Activated CD4-positive, alpha-beta T cell treated with anti-CD3 and anti-CD28 coated beads, Interleukin-2, amount 50 U/mL, for 24 hours (primary cell): ENCODE measurements at places on chromosomes 13 and 19.

DNA sequence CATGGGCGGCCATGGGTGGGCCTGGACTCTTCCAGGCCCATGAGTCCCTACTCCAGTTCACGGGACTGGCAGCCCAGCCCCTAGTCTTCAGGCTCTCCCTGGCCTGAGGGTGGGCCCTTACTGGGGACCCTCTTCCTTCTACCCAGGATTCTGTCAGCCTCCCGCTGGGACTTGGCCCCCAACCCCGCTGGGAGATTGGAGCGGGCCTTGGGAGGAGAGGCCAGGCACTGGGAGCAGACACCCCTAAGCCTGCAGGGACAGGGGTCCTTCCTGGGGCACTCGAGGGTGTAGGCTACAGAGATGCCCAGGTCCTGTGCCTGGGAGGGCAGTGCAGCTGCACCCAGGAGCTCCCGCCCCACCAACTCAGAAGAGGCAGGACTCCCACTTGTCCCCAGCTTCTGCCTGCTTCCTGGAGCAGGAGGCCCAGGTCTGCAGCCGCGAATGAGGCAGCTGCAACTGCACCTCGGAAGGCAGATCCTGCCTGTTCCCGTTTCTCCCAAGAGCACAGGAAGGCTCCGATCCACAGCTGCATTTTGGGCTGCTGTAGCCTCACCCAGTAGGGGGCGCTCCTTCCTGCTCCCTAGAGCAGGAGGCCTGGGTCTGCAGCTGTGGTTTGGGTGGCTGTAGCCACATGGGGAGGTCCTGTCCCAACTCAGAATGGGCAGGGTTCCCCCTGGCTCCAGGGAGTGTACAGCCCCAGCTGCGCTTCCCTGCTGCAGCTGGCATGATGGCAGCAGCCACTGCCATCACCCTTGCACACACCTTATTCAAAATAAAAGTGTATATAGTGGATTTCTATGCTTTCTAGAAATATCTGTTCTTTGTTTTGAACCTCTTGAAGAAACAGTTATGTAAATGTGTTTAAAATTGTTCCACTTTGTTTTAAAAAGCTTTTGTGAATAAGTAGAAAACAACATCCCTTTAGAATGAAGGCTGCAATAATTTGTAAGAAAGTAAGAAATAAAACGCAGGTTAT, 46.8 kb downstream of the TEX26 start:
- DNase-seq = peak; percentile 3

GRCh38 chr19:1389033-1389940, 5.6 kb downstream of the NDUFS7 start:
- no peak for DNase-seq

- no peak for DNase-seq
These were observed 161.5 kb downstream of the KATNAL1 start for GRCh38 chr13:30145709-30146367.

DNA sequence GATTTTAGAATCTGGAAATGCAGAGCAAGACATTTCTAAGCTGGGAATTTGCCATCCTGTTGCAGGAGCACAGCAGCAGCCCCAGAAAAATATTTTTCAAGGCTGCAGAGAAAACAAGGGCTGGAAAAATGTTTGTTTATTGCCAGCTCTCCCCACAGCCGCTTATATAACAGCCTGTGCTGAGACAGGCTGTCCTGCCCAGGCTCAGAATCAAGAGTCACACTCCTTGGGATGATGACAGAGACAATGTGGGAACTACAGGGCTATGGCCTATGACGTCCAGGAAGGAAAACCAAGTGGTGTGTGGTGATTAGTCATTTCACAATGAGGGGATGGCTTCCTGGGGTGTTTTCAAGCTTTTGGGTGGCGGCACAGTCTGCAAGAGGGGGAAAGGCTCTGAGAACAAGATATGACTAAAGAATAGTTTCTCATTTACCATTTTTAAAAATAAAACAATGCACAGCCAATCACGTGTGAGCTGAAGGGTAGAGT, 136.3 kb upstream of the SERP2 start:
- DNase-seq = no peak

DNA sequence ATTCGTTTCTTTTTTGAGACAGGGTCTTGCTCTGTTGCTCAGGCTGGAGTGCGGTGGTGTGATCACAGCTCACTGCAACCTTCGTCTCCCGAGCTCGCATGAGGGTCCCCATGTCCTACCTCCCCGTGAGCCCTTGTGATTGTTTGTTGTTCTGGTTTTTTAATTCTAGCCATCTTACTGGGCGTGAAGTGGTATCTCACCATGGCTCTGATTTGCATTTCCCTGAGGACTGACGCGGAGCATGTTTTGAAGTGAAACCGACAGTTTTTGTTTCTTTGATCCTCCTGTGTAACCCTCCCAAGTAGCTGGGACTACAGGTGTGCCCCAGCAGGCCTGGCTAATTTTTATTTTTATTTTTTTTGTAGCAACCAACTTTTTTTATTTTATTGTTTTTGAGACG, 21.7 kb downstream of the GNG7 start:
- no peak for DNase-seq

GRCh38 chr19:8148410-8149260, 757 bp downstream of the FBN3 start:
- no peak for DNase-seq

DNA sequence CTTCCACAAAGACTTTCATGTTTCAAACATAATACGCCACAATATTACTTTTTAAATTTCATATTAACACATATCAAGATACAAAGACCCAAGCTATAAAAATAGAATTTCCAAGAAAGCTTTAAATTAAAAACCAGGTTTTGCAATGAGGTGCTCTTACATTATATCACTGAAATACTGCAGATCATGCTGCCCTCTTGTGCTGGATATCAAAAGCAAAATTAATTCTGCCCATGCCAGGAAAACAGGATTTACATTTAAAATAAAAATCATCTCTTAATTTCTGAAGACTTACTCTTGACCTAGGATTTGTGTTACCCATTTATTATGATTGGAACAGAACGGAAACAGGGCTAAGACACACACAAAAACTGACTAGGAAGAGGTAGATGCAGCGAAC, 145.0 kb downstream of the ABCC4 start:
- no peak for DNase-seq

DNA sequence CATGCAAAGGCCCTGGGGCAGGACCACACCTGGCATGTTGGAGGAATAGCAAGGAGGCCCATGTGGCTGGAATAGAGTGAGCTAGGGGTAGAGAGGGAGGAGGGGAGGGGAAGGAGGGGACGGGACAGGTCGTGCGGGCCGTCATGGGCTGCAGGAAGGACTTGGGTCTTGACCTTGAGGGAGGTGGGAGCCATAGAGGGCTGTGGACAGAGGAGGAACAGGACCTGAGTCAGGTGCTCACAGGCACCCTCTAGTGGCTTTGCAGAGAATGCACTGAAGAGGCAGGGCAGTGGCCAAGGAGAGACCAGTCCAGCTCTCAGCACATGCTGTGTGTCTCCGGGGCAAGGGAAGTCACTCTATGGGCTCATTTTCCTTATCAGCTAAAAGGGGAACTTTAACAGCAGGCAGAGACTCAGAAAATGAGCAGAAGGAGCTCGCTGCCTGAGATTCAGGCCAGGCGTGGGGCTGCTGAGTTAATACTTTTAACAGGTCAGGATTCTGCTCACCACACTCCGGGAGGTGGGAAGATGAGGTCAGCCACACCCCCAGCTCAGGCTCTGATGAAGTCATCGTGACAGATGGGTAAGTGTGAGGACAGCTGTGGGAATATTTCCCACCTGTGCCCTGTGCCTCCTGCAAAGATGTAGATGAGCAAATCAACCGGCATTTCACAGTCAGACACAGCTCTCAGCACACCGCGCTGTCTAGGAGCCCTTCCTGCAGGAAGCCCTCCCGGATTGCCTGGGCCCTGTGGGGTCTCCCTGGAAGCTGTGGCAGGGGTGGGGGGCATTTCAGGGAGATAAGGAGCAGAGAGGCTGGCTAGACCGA, 6.0 kb upstream of the TNFAIP8L1 start:
- no peak for DNase-seq

GRCh38 chr19:1657746-1658145, 5.3 kb upstream of the TCF3 start:
- no peak for DNase-seq

- DNase-seq = no peak
These were observed at the start of gene NALCN for GRCh38 chr13:101416181-101417042. Gene NALCN (minus strand): TSS chr13:101416508. CDS start chr13:101399126, 17,382 bp downstream.

DNA sequence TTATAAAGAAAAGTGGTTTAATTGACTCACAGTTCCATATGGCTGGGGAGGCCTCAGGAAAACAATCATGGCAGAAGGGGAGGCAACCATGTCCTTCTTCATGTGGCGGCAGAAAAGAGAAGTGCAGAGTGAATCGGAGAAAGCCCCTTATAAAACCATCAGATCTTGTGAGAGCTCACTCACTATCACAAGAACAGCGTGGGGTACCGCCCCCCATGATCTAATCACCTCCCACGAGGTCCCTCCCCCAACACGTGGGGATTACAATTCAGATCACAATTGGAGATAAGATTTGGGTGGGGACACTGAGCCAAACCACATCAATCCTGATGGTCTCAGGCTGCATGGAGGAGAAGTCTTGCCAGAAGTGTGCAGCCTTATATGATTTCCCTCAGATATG, 26.0 kb downstream of the TM9SF2 start:
- DNase-seq = no peak

- no peak for DNase-seq
These were observed 50.5 kb downstream of the STARD13 start for GRCh38 chr13:33235078-33235477.

- no peak for DNase-seq
These were observed 659.3 kb downstream of the DIAPH3 start for GRCh38 chr13:59504407-59504806.

DNA sequence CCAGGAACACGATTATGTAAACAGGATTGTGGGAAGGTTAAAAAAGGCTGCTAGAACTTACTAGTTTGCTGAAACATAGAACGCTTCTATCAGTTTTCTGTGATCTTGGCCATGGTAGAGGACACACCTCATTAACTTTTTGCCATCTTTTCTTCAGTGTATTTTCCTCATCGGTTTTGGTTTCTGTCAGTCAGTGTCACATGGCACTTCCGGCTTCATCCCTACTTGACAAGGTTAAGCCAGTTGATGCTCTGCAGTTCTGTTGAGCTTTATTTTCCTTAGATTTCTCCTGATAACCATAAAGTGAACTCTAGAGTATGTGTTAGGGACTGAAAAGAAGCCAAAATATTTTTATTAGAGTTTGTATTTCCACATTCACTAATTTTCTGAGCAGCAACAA, 147.5 kb downstream of the NDFIP2 start:
- no peak for DNase-seq

DNA sequence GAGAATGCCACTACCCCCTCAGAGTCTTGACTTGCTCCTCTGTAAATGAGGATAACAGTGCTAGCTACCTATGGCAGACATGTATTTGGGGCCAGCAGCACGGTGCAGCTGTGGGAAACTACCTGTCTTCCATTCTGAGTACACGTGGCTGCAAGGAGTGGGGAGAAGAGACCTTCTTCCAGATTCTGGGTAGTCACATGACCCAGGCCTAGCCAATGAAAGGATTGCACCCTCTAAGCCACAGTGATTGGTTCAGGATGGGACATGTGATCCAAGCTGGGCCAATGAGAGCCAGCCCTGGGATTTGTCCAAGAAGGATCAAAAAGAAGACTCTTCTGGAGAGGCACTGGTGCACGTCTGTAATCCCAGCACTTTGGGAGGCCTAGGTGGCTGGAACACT, 5.5 kb downstream of the ZNRF4 start:
- DNase-seq = no peak

GRCh38 chr19:11375143-11375948, 880 bp downstream of the SWSAP1 start:
- peak; percentile 30 for DNase-seq

DNA sequence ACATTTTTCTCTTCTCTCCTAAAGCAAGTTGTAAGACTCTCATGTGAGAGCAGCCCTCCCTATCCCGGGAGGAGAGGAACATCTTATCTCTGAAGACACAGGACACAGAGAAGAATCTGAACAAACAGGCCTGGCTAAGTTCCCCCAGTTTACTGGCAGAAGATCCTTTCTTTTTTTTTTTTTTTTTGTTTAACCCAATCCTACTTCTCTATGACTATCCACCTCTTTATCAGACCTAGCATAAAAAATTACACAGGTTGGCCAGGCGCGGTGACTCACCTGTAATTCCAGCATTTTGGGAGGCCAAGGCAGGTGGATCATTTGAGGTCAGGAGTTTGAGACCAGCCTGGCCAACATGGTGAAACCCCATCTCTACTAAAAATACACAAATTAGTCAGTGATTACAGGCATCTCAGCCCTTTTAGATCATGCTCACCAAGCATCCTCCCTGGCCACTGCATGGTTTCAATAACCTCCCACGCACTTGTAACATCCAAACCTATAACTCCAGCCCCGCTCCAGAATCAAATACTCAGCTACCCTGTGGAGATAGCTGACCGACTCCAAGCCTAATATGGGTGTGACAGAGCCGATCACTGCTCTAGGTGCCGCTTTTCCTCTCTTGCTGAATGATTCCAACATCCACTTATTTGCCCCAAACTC, 27.3 kb upstream of the MUC16 start:
- no peak for DNase-seq

GRCh38 chr19:51905206-51905605, 389 bp upstream of the ZNF649 start:
- no peak for DNase-seq

DNA sequence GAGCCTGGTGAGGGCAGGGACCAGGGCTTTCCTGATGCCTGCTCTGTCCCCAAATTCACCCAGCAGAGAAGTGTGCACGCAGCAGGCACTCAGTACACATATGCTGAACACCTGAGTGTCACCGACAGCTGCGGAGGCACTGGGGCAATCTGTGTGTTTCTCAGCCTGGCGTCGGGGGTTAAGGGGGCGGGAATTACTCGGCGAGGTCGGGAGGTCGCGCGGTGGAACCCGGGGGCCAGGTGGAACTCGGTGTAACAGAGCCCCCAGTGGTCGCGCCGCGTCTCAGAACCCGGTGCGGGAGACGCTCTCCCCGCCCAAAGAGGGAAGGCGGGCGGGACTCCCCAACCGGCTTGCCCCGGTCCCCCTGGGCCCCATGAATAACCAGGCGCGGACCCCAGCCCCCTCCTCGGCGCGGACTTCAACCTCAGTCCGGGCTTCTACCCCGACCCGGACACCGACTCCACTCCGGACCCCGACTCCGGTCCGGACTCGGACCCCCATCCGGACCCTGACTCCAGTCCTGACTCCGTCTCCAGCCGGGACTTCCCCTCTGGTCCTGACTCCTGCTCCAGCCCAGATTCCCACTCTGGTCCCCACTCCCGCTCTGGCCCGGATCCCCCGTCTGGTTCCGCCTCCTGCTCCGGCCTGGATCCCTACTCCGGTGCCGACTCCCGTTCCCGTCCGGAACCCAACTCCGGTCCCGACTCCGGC, at the start of gene SELENOV:
SELENOV (plus strand) TSS at position 300 of the 711 bp plus-strand sequence; CDS start at position 374, 74 bp downstream.
- DNase-seq = no peak

- DNase-seq = no peak
These were observed 26.8 kb downstream of the PPP5C start for GRCh38 chr19:46373491-46374359.

- no peak for DNase-seq
These were observed 380.6 kb downstream of the LIG4 start for GRCh38 chr13:107834717-107835116.
